ENCODE measurements at places on chromosomes 7 and 10.
A peak's percentile ranks its signal among the peaks of the same experiment; 100 is the strongest.

DNA sequence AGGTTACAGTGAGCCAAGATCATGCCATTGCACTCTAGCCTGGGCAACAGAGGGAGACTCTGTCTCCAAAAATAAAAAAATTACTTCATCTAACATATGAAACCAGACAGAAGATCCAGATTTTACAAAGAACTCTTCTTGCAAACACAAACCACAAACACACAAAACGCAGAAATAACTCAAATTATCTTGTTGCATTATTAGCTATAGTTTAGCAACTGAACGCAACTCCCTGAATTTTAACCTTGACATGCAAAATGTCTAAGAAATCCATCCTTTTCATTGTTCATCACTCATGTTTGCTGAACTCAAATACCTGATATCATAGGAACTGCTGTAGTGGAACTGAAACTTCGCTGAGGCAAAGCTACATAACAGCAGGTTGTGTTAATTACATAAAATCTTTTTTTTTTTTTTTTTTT lies 64.1 kb downstream of the MICU1 start:
- DNase-seq: no peak

DNA sequence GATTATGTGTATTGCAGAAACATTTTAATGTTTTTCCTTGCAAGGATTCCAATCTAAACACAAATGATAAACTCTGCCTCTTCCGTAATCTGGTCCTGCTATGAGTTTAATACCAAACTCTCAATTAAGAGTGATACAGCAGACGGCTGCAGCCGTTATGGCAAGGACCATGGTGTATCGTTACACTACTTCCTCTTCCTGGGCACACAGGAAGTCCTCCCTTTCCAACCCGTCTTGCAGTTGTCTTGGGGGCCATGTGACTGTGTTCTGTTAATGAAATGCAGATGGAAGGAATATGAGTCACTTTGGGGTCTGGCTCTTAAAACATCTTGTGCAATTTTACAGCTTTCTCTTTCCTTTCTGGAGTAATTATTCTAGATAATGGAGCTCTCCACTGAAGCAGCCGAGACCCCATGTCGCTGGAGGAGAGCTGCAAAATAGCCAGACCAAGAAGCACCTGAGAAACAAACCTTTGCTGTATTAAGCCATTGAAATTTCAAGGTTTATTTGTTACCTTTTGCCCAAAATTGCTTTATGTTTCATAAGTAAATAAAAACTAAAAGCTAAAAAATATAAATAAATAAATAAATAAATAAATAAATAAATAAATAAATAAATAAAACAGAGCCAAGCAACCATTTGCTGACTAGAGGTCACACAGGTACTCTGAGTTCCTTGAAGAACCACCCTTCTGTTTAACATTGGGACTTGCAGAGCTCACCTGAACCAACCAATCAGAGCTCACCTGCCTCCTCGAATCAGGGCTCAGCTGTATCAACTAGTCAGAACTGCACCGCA lies 74.7 kb downstream of the FRMPD2 start:
- DNase-seq: no peak

DNA sequence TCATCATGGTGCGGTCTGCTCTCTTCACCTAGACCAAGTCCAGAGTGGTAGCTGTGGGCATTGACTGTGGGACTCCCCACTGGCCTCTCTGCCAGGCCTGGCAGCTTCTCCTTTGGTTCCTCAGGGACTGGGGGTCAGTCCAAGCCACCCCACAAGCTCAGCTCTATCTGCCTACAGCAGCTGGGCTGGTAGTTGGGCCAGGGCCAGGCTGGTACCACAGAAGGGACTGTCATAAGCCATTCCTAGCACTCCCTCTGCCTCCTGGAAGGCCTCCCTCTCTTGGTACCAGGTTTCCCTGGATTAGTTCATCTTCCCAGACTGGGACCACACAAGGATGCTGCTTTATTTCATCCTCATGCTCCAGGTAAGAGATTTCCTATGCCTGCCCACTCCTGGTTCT lies 24.2 kb upstream of the UNC5B start:
- peak; percentile 23 for DNase-seq

DNA sequence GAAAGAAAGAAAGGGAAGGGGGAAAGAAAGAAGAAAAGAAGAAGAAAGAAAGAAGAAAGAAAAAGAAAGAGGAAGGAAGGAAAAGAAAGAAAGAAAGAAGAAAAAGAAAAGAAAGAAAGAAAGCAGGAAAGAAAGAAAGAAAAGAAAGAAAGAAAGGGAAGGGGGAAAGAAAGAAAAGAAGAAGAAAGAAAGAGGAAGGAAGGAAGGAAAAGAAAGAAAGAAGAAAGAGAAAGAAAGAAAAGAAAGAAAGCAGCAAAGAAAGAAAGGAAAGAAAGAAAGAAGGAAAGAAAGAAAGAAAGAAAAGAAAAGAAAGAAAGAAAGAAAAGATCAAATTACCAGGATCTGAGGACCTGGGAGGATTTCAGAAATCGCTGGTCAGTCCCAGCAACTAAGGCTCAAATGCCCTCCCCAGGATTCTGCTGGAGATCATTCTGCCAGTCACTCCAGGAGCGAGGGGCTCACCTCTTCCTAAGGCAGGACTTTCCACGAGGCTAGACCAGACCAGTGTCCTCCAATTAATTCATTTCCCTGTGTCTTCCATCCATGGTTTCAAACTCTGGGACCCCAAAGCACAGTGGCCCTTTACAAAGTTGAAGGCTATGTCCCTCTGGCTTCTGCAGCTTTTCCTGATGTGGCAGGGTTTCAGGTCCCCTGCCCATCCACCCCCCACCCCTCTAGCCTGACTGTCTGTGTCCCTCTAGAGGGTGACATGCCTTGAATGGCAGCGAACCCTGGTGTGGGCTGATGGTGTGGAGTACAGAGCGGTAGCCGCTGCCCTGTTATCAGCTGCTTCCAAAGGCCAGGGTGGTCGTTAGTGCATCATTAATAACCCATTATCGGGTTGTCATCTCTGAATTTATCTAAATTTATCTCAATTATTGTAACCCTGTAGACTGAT lies 77.9 kb downstream of the PARP12 start:
- no peak for DNase-seq

- DNase-seq: no peak
These were observed 7.3 kb upstream of the PNLIP start for GRCh38 chr10:116538456-116538855.

- no peak for DNase-seq
These were observed 22.4 kb downstream of the ZFAND2A start for GRCh38 chr7:1137517-1138167.

DNA sequence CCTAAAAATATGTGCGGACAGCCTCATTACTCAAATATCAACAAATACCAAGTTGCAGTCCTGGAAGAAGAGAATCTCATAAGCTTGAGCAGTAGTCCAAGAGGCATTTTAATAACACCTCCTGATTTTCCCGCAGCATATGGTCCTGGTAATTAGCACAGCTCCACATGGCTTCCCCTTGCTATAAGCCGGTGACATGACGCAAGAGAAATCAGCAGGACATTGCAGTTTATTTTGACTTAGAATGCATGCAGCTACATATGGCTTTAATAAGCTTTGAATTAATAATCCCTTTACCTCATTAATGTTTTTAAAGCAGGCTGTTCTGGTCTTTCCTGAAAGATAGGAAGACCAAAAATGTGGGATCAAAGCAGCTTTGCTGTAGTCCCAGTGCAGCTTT lies 137.6 kb downstream of the RAMP3 start:
- DNase-seq: no peak

DNA sequence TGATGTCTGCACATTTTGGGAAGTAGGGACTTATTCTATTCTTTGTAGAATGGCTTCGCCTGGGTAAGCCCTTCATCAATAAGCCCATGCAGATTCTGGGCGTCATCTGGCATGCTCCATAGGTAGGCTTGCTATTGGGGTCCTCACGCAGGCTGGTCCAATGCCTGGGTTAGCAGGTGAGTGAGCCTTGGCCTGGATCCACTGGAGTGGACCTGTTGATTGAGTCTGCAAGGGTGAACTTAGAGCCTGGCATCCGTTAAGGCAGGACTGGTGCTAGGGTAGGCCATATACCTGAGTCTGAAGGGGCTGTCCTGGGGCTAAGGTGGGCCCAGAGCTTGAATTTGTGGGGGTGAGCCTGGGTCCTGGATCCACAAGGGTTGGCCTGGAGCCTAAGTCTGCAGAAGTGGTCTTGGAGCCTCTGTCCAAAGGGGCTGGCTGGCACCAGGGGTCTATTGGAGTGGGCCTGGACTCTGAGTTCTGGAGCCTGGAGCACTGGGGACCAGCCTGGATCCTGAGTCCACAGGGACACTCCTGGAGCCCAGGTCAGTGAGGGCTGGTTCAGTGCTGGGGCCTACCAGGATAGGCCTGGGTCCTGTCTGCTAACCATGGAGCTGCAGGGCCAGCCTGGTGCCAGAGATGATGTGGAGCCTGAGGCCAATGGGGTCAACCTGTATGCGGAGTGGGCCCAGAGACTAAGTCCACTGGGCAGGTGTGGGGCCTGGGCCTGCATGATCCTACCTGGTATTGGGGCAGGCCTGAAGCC lies 297.7 kb downstream of the PTPRN2 start:
- DNase-seq: no peak
